ENCODE measurements at places on chromosomes 13 and 19.
A peak's percentile ranks its signal among the peaks of the same experiment; 100 is the strongest.

GRCh38 chr19:34430738-34431625 lies 2.8 kb downstream of the UBA2 start:
- peak overlapping the region; percentile 100 for H3K4me3 ChIP-seq
- H3K27ac ChIP-seq, result peak overlapping the region; percentile 10
- no peak for DNase-seq
- peaks cover 34% of the 10 kb centered on the region for H3K4me1 ChIP-seq
- H3K36me3 ChIP-seq, result peaks cover 26% of the 10 kb centered on the region

- no peaks in the 10 kb centered on the region for H3K4me1 ChIP-seq
- no peaks in the 10 kb centered on the region for H3K36me3 ChIP-seq
- H3K27ac ChIP-seq, result no peak overlapping the region
- no peak overlapping the region for H3K4me3 ChIP-seq
- H3K27me3 ChIP-seq, result no peaks in the 10 kb centered on the region
Measured at GRCh38 chr13:51277928-51278327, 55.7 kb downstream of the FAM124A start.

GRCh38 chr19:31450696-31451095 lies 101.5 kb upstream of the TSHZ3 start:
- H3K4me1 ChIP-seq, result no peaks in the 10 kb centered on the region
- no peak for DNase-seq
- no peaks in the 10 kb centered on the region for H3K36me3 ChIP-seq
- H3K27me3 ChIP-seq, result no peaks in the 10 kb centered on the region
- no peak overlapping the region for H3K27ac ChIP-seq

DNA sequence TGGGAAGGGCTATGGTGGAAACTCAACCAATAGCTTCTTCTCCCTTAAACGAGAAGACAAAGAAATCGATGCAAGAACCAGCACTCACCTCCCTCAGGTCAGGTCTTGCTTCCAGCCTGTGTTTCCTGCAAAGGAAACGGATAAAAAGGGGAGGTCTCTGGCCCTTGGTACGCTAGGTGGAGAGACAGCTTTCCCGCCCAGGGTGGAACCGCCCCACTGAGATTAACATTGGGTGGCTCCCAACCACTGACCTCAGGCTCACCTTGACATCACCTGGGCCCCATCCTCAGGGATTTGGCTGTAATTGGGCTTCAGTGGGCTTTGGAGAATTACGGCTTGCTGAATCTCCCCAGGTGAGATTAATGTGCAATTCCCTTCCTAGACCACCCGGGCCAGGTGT lies at the start of gene NLRP7:
Gene NLRP7, minus strand, starts transcription at position 150 of the 400 bp plus-strand sequence.
- no peak for DNase-seq
- H3K4me1 ChIP-seq, result no peaks in the 10 kb centered on the region
- H3K36me3 ChIP-seq, result no peaks in the 10 kb centered on the region
- no peak within 1 kb of the TSS for H3K27ac ChIP-seq
- H3K4me3 ChIP-seq, result no peak within 1 kb of the TSS
- peaks cover 7% of the 10 kb centered on the region for H3K27me3 ChIP-seq

- no peaks in the 10 kb centered on the region for H3K27me3 ChIP-seq
- H3K27ac ChIP-seq, result no peak overlapping the region
- H3K36me3 ChIP-seq, result peaks cover 5% of the 10 kb centered on the region
- DNase-seq, result no peak
- peaks cover 13% of the 10 kb centered on the region for H3K4me1 ChIP-seq
Measured at GRCh38 chr19:18742838-18743783, 48.0 kb downstream of the COMP start.

- DNase-seq, result no peak
- no peaks in the 10 kb centered on the region for H3K36me3 ChIP-seq
- peaks cover 3% of the 10 kb centered on the region for H3K27me3 ChIP-seq
- no peak overlapping the region for H3K4me3 ChIP-seq
Measured at GRCh38 chr13:112260108-112261055, 115.8 kb upstream of the SPACA7 start.

- H3K4me1 ChIP-seq, result peaks cover 33% of the 10 kb centered on the region
- H3K27ac ChIP-seq, result no peak overlapping the region
- H3K27me3 ChIP-seq, result no peaks in the 10 kb centered on the region
- peaks cover 59% of the 10 kb centered on the region for H3K36me3 ChIP-seq
- no peak overlapping the region for H3K4me3 ChIP-seq
Measured at GRCh38 chr19:46737298-46737654, 8.6 kb upstream of the FKRP start.

GRCh38 chr13:99600318-99600717 lies 99.0 kb downstream of the TM9SF2 start:
- no peak overlapping the region for H3K27ac ChIP-seq
- H3K4me1 ChIP-seq, result no peaks in the 10 kb centered on the region

GRCh38 chr13:46373623-46374022 lies 13.4 kb downstream of the RUBCNL start:
- no peak for DNase-seq
- no peaks in the 10 kb centered on the region for H3K27me3 ChIP-seq
- no peak overlapping the region for H3K4me3 ChIP-seq

DNA sequence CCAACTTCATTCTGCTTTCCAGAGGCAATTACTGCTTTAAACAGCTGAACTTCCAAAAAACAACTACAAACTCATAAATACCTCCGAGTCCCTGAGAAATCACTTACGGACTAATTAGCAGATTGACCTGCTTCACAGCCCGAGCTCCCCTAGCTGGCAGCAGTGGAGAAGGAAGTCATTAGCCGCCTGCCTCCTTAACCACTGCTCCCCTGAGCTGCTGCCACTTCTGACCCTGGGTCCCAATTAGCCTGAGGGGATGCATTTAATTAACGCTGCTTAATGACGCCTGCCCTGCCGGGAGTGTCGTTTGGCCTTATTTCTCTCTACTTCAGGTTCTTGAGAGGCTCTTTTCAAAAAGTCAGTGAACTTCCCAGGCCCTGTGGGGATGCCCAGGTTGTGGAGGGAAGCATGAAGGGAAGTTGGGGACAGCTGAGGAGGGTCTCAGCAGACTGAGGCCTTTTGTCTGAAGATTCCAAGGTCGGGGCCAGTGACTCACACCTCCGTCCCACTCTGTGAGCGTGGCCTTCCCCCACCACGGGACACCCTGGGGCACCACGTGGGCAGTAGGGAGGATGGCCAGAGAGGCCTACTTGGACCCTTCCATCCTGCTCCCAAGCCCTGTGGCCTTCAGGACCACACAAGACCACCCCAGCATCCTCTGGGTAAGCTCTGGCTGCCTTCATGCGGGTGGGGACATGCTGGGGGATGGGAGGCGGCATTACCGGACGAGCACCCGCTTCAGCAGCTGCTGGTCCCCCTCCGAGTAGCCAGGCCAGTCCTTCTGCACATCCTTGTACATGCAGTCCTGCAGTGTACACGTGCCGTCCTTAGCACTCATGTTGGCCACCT lies 19.8 kb upstream of the ISYNA1 start:
- DNase-seq, result no peak
- H3K27me3 ChIP-seq, result no peaks in the 10 kb centered on the region
- H3K4me1 ChIP-seq, result peaks cover 37% of the 10 kb centered on the region
- no peak overlapping the region for H3K27ac ChIP-seq

DNA sequence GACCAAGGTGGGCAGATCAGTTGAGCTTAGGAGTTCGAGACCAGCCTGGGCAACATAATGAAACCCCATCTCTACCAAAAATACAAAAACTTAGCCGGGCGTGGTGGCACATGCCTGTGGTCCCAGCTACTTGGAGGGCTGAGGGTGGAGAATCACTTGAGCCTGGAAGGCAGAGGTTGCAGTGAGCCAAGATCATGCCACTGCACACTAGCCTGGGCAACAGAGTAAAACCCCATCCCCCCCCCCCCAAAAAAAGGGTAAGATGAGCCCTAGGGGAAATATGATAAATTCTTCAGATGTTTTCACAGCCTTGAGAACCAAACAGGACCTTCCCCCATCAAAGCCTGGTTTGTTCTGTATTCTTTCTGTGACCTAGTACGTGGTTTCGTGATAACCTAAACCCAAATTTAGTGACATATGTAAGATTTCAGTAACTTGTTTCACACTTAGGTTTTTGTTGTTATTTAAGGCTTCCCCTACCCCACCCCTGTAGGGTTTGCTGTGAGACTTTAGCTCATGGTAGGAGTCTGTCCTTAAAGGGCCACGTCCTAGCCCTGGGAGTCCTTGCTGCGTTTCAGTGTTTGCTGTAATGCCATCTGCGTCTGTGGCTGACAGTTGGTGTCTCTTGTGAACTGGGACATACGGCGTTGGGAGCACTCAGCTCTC lies 49.6 kb downstream of the MYO9B start:
- peaks cover 30% of the 10 kb centered on the region for H3K4me1 ChIP-seq
- H3K36me3 ChIP-seq, result peaks cover 7% of the 10 kb centered on the region
- no peak for DNase-seq
- H3K27ac ChIP-seq, result peak overlapping the region; percentile 79
- H3K4me3 ChIP-seq, result peak overlapping the region; percentile 11

DNA sequence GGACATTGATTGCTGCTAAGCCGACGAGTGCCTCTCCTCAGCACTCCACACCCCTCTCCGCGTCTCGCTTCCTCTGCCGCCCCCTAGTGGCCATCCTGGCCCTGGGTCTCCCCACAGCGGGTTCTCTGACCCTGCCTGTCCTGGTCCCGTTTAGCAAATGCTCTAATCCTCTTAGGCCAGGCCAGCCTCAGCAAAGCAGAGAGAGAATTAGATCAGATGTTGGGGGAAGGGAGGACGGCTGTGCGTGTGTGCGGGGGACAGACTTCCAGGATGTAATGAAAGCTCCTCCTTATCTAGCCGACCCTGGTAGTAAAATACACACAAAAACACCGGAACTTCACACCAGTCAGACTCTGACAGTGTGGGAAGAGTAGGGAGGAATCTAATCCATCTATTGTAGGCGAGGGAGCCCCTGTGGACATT lies 4.5 kb downstream of the TPRX2 start:
- peaks cover 12% of the 10 kb centered on the region for H3K27me3 ChIP-seq
- no peak overlapping the region for H3K4me3 ChIP-seq
- H3K36me3 ChIP-seq, result no peaks in the 10 kb centered on the region
- no peaks in the 10 kb centered on the region for H3K4me1 ChIP-seq
- DNase-seq, result peak; percentile 86

DNA sequence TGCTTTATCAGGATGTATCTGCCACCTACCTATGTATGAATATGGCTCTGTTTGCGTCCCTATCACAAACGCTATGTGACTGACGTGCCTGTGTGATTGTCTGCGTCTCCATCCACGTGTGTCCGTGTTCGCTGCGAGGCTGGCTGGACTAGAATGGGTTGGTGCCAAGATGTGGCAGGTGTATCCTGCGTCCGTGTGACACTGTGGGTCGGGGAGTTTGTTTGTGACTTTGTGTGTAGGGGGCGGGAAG lies 6.7 kb upstream of the HOOK2 start:
- peaks cover 84% of the 10 kb centered on the region for H3K4me1 ChIP-seq
- no peaks in the 10 kb centered on the region for H3K36me3 ChIP-seq
- peak overlapping the region; percentile 97 for H3K27ac ChIP-seq
- no peak for DNase-seq

DNA sequence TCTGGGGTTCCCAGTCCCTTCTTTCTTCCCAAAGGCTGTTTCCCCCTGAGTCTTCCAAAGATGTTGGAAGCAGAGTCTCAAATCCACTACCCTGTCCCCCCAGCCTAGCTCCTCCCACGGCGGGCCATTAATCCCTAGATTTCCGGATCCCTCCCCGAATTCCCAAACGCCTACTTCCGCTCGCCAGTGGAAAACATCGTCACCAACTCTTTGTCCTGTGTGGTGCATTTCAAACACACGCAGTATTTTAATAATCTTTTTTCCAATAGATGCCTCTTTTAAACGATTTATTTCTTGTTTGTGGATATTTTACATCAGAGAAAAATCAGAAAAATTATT lies 610 bp downstream of the ZNF791 start:
- peaks cover 38% of the 10 kb centered on the region for H3K4me1 ChIP-seq
- H3K27ac ChIP-seq, result peak overlapping the region; percentile 99
- DNase-seq, result peak; percentile 90
- H3K4me3 ChIP-seq, result peak overlapping the region; percentile 99
- peaks cover 7% of the 10 kb centered on the region for H3K36me3 ChIP-seq

GRCh38 chr19:510606-511100 lies 3.4 kb downstream of the TPGS1 start:
- H3K27ac ChIP-seq, result peak overlapping the region; percentile 55
- H3K4me3 ChIP-seq, result peak overlapping the region; percentile 33
- no peaks in the 10 kb centered on the region for H3K27me3 ChIP-seq
- H3K36me3 ChIP-seq, result no peaks in the 10 kb centered on the region
- DNase-seq, result no peak

- no peaks in the 10 kb centered on the region for H3K27me3 ChIP-seq
- H3K4me3 ChIP-seq, result no peak overlapping the region
- H3K27ac ChIP-seq, result no peak overlapping the region
Measured at GRCh38 chr13:77397636-77398035, 70.7 kb upstream of the MYCBP2 start.

- DNase-seq, result no peak
- H3K4me1 ChIP-seq, result peaks cover 26% of the 10 kb centered on the region
- H3K27me3 ChIP-seq, result no peaks in the 10 kb centered on the region
- H3K27ac ChIP-seq, result no peak overlapping the region
Measured at GRCh38 chr19:6752256-6753177, 13.0 kb downstream of the TRIP10 start.

- no peaks in the 10 kb centered on the region for H3K27me3 ChIP-seq
- peaks cover 32% of the 10 kb centered on the region for H3K4me1 ChIP-seq
- DNase-seq, result peak; percentile 66
- no peaks in the 10 kb centered on the region for H3K36me3 ChIP-seq
- peak overlapping the region; percentile 98 for H3K4me3 ChIP-seq
Measured at GRCh38 chr13:99085808-99086266, 108.0 kb upstream of the DOCK9 start.

DNA sequence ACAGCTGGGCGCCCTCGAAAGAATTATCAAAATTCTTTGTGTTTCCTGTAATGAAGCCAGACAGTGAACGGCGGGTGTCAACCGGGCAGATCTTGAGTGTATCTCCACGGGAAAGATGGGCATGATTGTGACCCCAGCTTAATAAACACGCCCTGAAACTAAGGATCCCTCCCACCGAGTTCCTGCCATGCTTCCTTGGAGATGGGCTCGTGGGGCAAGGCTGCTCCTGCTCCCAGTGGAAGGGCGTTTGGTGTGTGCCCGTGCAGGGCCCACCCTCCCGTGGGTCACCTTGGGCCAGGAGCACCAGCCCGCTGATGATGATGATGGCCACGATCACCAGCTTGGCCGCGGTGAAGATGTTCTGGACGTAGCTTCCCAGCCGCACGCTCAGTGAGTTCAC lies 7.4 kb downstream of the SLC7A9 start:
- no peaks in the 10 kb centered on the region for H3K27me3 ChIP-seq
- DNase-seq, result no peak

DNA sequence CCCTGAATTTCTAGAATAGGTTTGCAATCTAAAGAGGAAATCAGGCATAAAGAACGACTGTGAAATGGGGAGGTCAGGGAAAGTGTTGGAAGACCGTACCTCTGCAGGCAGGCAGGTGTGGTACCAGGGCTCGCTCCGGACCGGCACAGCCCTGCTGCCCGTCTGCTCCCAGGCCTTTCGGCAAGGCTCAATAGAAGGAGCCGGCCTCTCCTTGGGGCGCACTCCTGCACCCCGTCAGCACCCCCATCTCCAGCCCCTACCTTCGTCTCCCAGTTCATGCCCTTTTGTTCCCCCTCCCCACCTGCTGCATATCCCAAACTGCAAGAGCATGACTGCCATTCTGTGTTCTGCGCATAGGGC lies 139.8 kb upstream of the SOX1 start:
- no peak overlapping the region for H3K4me3 ChIP-seq
- H3K27ac ChIP-seq, result no peak overlapping the region
- no peaks in the 10 kb centered on the region for H3K27me3 ChIP-seq
- no peak for DNase-seq
- no peaks in the 10 kb centered on the region for H3K4me1 ChIP-seq
- no peaks in the 10 kb centered on the region for H3K36me3 ChIP-seq
